Erythroblast (primary cell): ENCODE measurements at places on chromosomes 16 and 17.

DNA sequence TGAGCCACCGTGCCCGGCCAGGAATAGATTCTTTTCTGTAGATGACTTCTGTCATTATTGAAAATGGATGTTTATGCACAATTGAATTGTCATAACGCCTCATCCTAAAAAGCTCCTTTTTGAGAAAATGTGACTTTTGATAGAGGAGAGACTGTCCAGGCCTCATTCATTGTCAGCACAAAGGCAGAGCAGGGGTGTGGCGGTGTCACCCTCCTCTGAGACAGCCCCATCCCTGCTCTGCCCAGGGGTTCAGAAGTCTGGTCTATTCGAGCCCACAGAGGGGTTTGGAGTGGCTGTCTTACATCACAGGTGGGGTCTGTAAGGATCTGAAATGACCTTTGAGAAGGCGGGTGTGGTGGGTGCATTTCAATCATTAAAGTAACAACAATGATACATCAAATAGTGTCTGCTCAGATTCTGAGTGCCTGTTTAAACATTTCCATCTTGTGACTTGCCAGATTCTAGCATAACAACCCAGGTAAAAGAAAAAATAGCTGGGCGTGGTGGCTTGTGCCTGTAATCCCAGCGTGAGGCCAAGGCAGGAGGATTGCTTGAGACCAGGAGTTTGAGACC, 161.0 kb downstream of the SEC14L1 start:
- no peak for DNase-seq

DNA sequence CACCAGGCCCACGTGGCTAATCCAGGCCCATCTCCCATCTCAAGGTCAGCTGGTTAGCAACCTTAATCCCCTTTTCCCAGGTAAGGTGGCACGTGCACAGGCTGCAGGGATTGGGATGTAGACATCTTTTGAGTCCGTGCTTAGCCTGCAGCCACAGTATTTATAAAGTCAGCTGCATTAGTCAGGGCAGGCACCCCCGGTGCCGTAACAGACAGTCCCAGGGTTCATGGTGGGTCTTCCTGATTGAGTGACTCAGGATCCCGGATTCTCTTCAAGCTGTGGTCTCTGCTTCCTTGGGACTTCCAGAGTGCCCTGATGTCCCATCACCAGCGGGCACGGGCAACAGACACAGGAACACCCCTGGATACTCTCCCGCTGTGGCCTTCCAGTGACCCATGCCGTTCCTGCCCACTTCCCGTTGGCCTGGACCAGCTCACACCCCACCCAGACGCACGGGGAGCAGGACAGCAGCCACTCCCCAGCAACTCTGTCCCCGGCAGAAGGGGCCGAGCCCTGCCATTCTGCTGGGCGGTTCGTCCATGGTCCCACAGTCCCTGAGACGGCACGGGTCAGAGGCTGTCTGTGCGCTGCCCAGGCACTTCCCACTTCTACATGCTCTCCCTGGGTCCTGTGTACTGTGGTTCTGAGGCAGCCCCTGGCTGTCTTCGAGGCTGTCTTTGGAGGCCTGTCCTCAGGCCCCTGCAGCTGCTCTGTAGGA, 248.6 kb upstream of the GSE1 start:
- no peak for DNase-seq

- DNase-seq = no peak
Observed at GRCh38 chr16:84663433-84664101, 15.3 kb downstream of the KLHL36 start.

- DNase-seq = no peak
Observed at GRCh38 chr17:9380361-9380760, 195.3 kb downstream of the STX8 start.

DNA sequence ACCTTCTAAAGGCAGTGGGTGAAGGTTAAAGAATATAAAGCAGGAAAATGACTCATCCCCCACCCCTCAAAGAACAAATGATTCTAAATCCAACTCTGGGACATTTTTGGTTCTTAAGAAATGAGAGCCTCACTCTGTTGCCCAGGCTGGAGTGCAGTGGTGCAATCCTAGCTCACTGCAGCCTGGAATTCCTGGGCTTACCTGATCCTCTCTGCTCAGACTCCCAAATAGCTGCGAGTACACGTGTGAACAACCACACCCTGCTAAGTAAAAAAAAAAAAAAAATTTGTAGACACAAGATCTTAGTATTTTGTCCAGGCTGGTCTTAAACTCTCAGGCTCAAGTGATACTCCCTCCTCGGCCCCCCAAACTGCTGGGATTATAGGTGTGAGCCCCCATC, 298.8 kb upstream of the MAF start:
- no peak for DNase-seq

DNA sequence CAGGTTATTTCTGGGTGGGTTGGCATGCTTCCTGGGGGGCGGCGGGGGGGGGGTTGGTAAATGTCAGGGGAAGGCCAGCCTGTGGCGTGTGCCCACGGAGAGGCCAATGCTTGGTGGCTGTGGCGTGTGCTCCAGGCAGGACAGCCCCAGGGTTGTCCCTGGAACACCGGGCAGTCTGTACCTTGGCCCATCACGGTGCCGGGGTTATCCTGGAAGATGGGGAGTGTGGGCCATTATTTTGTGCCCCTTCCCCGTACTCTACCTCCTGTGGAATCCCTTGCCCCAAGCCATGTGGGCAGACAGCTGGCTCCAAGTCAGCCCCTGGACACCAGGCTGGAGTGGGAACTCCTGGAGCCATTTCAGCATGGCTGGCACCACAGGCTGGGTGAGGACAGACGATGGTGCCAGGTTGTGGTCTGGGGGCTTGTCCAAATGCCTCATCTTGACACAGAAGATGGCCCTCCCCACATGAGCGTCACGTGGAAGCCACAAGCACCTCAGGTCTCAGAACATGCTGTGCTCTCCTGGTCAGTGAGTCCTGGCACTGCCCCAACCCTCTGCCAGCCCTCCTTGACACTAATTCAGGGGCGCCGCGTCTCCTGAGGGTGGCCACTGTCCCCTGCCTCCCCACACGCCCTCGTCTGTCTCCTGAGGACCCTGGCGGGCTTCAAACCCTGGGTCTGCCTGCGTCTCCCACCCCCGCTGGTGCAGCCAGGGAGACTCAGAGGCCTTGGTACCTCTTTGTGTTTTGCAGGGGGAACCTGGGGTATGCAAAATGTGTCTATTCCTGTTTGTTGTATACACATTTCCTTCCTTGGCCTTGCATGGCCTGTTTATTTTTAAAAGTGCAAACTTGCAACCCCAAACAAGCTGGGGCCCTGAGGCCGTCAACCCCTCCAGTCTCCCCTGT, 4.3 kb downstream of the SLC16A3 start:
- DNase-seq = no peak
